Lung (tissue), 17 donors: ENCODE measurements at places on chromosomes 16 and 17.
A peak's percentile ranks its signal among the peaks of the same experiment; 100 is the strongest.

DNA sequence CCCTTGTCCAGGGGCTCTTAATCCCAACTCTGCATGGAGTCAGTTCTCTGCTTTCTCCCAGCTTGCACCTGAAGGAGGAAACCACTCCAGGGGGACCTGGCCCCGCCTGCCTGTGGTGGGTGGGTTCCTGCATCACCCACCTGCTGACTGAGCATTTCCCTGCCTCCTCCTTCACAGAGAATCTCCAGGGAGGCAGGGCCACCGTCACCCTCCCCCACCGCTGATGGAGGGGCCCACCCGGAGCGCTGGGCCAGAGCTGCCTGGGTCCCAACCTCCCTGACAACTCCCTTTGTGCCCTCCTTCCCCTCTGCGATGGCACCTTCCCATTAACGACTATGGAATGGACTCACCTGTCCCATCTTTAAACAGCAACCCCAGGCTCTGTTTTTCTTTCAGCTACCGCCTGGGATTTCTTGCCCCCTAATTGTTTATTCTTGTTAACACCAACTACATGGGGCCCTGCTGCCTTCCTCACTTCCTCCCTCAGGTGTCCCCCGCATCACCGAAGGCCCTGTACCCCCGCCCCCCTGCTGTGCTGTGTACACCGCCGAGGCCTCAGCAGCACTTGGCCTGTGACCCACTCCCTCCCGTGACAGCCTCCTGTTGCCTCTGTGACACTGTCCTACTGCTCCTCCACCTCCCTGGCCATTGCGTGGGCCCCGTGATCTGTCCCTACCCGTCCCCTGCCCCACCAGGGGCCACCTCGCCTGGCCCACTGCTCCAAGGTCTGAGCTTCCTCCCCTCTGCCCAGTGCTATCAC lies 842 bp upstream of the TEDC2 start:
- no peaks in the 10 kb centered on the region for H3K27me3 ChIP-seq
- H3K4me1 ChIP-seq, result no peaks in the 10 kb centered on the region
- H3K4me3 ChIP-seq, result no peak overlapping the region
- no peak overlapping the region for H3K27ac ChIP-seq

DNA sequence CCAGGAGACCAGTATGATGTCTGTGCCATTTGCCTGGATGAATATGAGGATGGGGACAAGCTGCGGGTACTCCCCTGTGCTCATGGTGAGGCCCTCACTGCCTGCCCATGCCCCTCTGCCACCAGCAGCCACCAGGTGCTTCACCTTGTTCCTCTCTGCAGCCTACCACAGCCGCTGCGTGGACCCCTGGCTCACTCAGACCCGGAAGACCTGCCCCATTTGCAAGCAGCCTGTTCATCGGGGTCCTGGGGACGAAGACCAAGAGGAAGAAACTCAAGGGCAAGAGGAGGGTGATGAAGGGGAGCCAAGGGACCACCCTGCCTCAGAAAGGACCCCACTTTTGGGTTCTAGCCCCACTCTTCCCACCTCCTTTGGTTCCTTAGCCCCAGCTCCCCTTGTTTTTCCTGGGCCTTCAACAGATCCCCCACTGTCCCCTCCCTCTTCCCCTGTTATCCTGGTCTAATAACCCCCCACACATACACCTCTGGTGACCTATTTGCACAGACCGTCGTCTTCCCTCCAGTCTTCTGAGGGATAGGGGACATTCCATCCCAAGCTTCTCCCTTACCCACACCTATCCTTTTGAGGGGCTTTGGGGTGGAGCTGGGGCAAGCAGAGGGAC lies 3.7 kb downstream of the PFN1 start:
- no peaks in the 10 kb centered on the region for H3K27me3 ChIP-seq
- peak overlapping the region; percentile 71 for H3K27ac ChIP-seq
- H3K4me1 ChIP-seq, result peaks cover 14% of the 10 kb centered on the region
- DNase-seq, result no peak

GRCh38 chr17:37759014-37759637 lies 14.3 kb upstream of the HNF1B start:
- H3K36me3 ChIP-seq, result no peaks in the 10 kb centered on the region
- H3K4me1 ChIP-seq, result no peaks in the 10 kb centered on the region
- H3K27ac ChIP-seq, result no peak overlapping the region
- no peak overlapping the region for H3K4me3 ChIP-seq

- H3K27ac ChIP-seq, result no peak overlapping the region
- no peak for DNase-seq
- no peak overlapping the region for H3K4me3 ChIP-seq
- no peaks in the 10 kb centered on the region for H3K4me1 ChIP-seq
- no peaks in the 10 kb centered on the region for H3K27me3 ChIP-seq
Observed at GRCh38 chr16:69469807-69470561, 45.6 kb downstream of the CYB5B start.

DNA sequence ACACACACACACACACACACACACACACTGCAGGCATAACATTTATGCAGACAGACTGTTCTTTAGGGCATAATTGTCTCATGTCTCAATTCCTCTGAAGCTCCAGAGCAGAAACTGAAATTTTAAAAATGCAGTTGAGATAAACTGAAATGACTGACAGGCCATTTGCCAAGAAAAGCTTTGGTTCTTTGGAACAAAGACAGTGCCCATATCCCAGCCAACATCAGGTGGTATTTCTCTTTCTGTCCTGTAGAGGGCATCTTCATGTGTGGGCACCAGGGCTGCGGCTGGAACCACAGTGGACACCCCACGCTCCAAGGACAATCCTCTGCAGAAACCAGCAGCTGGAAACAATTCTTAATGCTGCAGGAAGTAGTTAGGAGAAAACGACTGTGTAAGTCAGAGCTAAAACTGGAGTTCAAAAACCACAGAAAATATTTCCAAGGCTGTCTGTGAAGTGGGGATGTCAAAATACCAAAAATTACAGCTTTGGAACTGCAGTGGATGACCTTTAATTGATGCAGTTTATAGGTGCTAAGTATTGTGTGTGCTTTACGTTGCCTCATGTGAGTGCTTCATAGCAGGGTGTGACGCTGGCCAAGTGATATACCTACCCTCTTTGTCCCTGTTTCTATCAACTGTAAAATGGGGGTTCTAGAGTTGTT lies 10.6 kb upstream of the MEFV start:
- no peaks in the 10 kb centered on the region for H3K4me1 ChIP-seq
- no peaks in the 10 kb centered on the region for H3K27me3 ChIP-seq
- no peak overlapping the region for H3K4me3 ChIP-seq
- peak; percentile 20 for DNase-seq

GRCh38 chr17:80260791-80261158 lies at the start of gene RNF213:
RNF213 (plus strand) TSS chr17:80260852; CDS start chr17:80263682, 2,830 bp downstream.
- no peaks in the 10 kb centered on the region for H3K36me3 ChIP-seq
- H3K27ac ChIP-seq, result peak within 1 kb of the TSS; percentile 95
- H3K4me3 ChIP-seq, result peak within 1 kb of the TSS; percentile 87

GRCh38 chr17:8311131-8311790 lies 1.2 kb downstream of the ARHGEF15 start:
- H3K4me1 ChIP-seq, result peaks cover 5% of the 10 kb centered on the region
- peak overlapping the region; percentile 74 for H3K27ac ChIP-seq
- peak overlapping the region; percentile 59 for H3K4me3 ChIP-seq
- H3K36me3 ChIP-seq, result peaks cover 2% of the 10 kb centered on the region
- no peak for DNase-seq
- H3K27me3 ChIP-seq, result no peaks in the 10 kb centered on the region
